IMR-90 (cell line): ENCODE measurements at places on chromosomes 4 and X. TPM values are rescaled to one million over a fixed set of nuclear protein-coding genes. Genes with fewer than 3 reads are reported as not detected.

C4orf36 gene
- total RNA-seq, result 0.18 and 0.28 TPM in 2 replicates

DNA sequence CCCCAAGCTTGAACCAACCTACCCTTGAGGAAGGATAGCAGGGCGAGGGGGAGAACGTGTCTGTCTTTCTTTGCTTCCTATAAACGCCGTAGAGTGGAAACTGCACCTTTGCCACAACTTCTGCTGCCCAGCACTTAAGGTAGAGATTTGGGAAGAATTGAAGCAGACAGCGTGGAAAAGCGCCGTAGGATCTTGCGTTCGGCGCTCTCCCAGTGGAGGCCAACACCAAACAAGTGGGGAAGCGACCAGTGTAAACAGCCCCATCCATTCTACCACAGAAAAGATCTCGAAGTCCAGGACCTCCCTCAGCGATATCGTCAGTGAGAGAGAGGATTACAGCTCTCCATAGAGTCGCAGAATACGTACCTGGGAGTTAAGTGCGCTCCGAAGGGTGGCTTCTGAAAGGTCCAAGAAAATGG lies 3.9 kb upstream of the NKX6-1 start:
- DNase-seq, result no peak

DNA sequence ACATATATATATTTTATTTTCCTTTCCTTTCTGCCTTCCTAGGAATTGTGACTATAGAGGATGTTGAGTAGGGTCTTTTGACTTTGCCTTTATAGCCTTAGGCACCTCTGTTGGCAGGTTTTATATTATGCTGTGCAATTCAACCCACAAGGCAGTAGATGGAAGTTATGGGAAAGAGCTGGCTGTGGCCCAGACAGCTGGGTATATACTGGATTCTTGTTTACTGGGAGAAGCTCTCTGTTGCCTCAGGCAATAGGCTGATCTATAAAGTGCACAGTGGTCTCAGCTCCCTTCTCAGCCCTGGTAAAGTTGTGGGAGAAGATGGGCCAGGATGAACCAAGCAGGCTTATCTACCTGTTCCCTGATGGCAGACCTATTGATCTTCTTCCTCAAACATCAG lies 342.0 kb downstream of the GBA3 start:
- no peak for DNase-seq

GAGE12H gene
- not detected in 2 replicates for total RNA-seq

PLXNB3 gene
- total RNA-seq, result 0.36 and 1.7 TPM in 2 replicates
